ENCODE measurements at places on chromosomes 16 and 17.

- no peak for DNase-seq
Observed at GRCh38 chr16:88943131-88943664, 33.8 kb downstream of the CBFA2T3 start.

DNA sequence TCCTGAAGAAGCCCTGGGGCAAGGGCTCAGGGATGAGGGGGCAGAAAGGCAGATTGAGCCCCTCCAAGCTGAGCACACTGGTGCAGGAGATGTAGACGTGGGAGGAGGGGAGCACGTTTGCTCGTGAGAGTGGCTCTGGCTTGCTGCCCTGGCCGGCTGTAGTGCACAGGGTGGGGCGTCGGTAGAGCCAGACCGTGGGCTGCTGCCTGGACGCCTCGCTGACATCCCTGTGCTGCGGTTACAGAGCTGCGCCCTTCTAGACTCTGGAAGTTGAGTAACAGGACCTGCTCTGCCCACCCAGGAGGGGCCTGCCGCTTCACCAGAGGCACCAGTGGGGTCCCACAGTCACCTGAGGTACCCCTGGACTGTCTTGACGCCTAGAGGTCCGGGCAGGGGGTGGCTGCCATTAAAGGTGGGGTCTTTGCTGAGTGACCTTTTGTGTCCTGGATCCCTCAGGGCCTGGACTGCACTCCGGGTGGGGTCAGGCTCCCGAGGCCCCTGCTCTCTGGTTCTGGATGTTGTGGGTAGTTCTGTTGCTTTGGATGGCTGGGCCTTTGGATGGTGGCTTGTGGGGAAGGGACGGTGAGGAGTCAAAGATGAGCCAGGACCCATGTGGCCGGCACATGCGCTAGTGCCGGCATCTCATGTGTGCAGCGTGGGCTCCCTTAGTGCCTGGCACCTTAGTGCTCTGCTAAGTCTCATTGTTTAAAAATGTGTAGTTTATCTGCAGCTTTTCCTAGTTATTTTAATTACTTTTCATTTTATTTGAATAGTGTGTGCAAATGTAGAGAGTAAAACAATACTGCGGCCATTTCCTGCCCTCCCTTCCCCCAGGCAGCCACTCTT is 41.7 kb downstream of the PGS1 start:
- DNase-seq = no peak

GRCh38 chr17:4533523-4534504 is 21.4 kb downstream of the MYBBP1A start:
- no peak for DNase-seq

GRCh38 chr16:70573451-70574121 is 50.0 kb downstream of the SF3B3 start:
- DNase-seq = no peak

- DNase-seq = no peak
Observed at GRCh38 chr17:63039342-63039741, 73.3 kb downstream of the TANC2 start.

DNA sequence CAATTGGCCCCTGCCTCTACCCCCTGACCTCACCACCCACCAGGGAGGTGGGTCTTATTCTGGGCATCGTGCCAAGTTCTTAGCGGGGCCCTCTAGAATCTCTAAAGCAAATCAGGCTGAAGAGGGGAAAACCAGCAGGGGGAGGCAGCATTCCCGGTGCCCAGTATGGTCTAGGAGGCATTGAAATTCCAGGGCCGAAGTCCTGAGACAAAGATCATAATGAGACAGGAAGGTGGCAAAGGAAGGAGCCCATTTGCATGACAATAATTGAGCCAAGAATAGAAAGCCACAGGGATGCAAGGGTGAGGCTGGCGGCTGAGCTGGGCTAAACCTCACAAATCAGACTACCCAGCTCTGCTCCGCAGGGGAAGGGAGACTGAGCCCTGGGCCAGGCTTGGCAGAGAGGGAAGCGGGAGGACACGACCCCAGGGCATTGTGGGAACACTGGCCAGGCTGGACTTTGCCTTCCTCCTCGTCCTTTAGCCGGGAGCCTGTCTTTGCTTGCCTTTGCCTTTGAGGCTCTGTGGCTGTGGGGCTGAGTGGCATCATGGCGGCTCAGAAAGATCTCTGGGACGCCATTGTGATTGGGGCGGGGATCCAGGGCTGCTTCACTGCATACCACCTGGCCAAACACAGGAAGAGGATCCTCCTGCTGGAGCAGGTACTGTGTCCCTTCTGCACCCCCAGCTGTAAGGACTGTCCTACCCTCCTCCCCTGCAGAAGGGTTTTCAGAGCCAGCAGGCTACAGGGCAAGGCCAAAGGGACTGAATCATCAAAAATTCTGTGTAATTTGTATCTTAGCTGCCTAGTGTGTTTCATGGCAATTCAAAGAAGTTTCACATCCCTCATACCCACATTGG is at the start of gene PIPOX:
Gene PIPOX (plus strand): TSS at position 463 of the 860 bp plus-strand sequence. CDS start 85 bp downstream, at position 548.
- peak; percentile 10 for DNase-seq

DNA sequence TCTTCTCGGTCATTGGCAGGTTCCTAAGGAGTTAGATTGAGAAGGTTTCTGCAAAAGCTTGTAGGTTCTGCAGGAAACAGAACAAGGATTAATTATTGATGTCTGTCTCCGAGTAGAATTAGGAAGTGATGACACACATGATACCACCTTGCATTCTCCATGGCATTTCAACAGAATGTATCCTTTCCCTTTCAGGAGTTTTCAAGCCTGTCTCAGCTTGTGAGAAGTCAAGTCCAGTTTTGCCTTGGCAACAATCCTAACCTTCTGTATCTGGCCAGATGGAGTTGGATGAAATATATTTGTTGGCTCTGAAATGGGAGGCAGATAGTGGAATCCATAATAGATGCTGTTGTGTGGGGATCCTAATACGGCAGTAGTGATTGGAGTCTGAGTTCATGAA is 235.5 kb downstream of the SHISA9 start:
- no peak for DNase-seq

- no peak for DNase-seq
Observed at GRCh38 chr16:49015225-49015592, 266.4 kb downstream of the CBLN1 start.

GRCh38 chr17:62109378-62109902 is 44.4 kb upstream of the MED13 start:
- DNase-seq = peak; percentile 12

DNA sequence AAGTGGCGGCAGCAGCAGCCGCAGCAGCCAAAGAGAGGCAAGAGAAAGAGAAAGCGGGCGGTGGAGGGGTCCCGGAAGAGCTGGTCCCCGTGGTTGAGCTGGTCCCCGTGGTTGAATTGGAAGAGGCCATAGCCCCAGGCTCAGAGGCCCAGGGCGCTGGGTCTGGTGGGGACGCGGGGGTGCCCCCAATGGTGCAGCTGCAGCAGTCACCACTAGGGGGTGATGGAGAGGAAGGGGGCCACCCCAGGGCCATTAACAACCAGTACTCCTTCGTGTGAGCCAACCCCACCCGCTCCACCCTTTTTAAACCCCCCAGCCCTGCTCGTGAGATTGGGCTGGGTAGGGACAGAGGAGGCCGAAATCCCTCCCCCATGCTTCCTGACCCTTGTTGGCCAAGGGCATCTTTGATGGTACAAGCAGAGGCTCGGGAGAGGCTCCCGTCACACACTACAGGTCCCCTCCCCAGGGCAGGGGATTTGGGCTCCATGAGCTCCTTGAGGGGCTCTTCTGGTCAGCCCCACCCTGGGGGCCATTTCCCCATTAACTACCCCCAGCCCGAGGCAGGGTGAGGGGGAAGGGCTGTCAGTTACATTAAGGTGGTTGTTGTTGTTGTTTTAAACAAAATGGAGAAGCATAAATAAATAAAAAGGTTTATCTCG is 4.6 kb upstream of the ATP2A1 start:
- peak; percentile 47 for DNase-seq

- DNase-seq = no peak
Observed at GRCh38 chr16:64919141-64919540, 202.7 kb downstream of the CDH11 start.

DNA sequence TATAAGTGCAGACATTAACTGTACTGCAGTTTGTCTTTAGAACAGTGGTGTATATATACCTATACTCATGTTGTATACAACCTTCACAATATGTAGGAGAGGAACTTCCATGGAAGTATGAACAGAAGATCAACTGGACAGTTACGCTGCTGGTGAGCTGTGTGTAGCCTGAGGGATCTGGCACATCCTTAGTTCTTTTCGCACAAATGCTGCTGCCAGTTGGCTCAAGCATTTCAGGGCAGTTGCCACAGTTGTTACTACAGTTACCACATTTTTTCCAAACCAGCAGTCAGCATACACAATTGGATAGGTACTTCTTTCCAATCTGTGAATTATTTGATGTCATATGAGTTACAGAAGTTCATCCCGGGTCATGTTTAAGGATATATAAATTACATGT is 539.6 kb upstream of the HSBP1 start:
- DNase-seq = no peak

DNA sequence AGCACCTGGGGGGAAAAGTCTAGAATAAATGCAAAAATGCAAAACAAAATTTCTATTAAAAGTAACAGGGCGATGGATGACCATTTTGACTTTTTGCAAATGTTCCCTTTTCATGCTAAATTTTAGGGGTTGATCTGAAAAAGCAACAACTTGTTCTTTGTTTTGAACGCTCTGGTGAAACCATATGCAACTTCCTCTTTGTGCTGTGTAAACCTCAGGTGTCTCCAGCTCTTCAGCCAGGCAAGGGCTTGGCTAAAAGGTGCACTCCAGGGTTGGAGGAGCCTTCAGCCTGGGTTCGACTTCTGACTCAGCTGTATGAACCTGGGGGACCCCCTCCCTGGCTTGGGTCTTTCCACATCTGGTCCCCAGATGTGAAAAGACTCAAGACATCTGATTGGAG is 9.5 kb downstream of the IRF8 start:
- no peak for DNase-seq

- DNase-seq = no peak
Observed at GRCh38 chr17:71634376-71634775, 486.4 kb upstream of the SOX9 start.

DNA sequence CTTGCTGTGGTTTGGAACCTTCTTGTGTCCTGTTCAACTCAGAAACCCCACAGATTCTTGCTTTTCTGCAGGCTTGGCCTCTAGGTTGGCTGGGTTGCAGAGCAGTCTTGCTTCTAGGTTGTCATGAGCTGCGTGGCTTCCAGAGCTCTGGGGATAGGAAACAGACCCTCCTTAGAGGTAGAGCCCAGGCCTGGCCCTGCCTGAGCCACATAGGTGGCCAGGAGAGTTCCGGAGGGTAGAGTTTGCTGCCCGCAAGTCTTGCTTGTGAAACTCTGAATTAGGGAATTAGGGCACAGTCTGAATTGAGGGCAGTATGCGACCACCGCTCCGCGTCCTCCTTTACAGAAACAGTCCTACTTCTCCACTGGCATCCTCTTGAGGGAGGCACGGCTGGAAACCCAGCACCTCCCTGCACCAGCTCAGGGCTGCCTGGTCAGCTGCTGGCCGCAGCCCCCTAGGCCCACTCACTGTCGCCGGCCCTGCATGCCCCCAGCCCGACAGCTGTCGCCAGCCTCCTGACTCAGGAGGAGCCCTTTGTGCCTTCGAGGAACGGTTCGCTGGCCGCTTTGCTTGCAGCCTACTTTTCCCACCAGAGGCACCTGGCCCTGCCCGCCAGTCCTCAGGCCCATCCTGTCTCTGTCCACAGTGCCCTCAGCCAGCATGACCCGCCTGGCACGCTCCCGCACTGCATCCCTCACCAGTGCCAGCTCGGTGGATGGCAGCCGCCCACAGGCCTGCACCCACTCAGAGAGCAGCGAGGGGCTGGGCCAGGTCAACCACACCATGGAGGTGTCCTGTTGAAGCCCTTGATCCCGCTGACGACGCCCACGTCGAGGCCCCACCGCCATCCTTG is 4.3 kb upstream of the SETD6 start:
- no peak for DNase-seq

- DNase-seq = no peak
Observed at GRCh38 chr16:71276589-71277334, 12.4 kb downstream of the CMTR2 start.

DNA sequence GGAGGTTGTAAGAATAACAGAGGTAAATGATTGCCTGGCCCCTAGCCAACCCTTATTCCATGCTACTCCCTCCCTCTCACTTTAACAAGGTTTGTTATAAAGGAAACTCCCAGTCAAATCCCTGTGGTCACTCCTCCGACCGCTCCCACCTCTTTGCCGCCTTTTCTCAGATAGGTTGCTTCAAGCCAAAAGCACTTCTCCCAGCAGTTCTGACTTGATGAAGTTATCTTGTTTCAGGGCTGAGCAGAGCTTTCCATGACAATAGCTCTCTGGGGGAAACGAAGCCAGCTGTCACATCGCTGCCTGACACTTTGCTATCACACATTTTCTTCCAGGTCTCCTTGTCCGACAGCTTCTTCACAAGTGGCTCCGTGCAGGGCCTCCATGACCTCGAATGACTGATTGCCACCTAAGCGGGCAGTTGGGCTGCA is 278.6 kb downstream of the HAPSTR1 start:
- no peak for DNase-seq

DNA sequence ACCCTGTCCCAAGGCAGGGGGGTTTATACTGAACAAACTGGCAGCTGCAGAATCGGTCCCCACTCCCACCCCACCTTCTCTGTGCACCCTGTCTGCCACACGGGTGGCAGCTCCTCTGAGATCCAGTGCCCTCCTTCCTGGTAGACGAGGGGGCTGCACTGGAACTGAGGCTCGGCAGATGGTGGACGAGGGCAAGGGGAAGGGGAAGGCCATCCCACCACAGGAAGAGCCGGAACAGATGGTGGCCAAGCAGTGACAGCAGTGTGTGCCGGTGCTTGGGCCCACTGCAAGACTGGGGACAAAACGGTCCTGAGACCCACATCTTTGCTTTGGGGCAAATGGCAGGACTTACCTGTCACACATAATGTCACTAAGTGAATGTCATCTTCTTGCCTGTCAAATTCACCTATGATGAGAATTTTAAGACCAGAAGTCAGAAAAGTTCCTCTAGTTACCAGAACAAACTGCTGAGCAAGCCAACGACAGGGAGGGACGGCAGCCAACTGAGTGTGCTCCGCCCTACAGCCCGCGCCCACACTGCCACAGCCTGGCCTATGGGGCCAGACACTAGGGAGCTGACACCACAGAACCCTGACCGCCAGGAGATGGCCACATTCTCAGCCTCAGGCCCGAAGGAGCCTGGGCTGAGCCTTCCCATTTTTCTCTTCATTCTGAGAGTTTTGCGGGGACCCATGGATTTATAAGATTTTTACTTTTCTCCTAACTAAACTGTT is 14.4 kb downstream of the NTAN1 start:
- no peak for DNase-seq

DNA sequence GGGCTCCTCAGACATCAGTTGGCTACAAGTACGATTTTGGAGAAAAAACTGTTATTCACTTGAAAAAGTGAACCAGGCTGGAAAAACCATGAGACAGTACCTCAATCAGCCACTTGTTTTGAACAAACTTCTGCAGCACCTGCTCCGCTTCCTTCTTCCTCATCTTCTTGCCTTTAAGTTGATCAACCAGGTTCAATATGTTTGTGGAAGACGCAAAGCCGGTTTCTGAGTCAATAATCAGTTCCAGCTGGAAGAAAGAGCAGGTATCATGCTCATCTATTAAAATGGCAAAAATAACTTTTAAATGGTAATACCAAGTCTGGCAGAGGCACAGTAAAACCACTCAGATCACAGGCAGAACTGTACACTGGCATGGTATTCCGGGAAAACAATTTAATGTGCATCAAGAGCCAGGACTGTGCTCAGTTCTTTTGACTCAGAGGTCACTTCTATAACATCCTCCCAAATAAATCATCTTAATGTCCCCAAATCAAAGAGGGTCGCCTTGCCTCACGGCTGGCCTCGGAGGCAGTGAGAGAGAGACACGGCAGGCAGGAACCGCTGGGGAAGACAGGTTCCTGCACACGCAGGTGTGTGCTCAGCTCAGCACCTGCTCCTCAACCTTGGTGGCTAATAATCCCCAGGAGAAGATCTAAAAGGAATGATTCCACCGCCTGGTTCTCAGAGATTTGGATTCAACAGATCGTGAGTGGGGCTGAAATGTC is 29.7 kb downstream of the KDM8 start:
- no peak for DNase-seq

- peak; percentile 51 for DNase-seq
Observed at GRCh38 chr17:77372444-77373298, 231.9 kb downstream of the SEC14L1 start.
